ENCODE measurements at places on chromosomes 5 and 9. TPM values are rescaled to one million over a fixed set of nuclear protein-coding genes. Genes with fewer than 3 reads are reported as not detected.
A peak's percentile ranks its signal among the peaks of the same experiment; 100 is the strongest.

SPINK4 gene
- total RNA-seq, result not detected

LCN9 gene
- not detected for total RNA-seq

- no peaks in the 10 kb centered on the region for H3K27me3 ChIP-seq
- no peaks in the 10 kb centered on the region for H3K36me3 ChIP-seq
Measured at GRCh38 chr5:153520952-153521351, 30.5 kb downstream of the GRIA1 start.

GRCh38 chr9:242461-243080, 27.9 kb downstream of the DOCK8 start:
- H3K36me3 ChIP-seq, result peaks cover 40% of the 10 kb centered on the region
- peak overlapping the region; percentile 71 for H3K4me3 ChIP-seq
- peak overlapping the region; percentile 75 for H3K27ac ChIP-seq
- H3K4me1 ChIP-seq, result peaks cover 52% of the 10 kb centered on the region

ZNF454 gene
- total RNA-seq, result not detected

Measured in activated naive CD8-positive, alpha-beta T cell treated with anti-CD3 and anti-CD28 coated beads, Interleukin-2, amount 10 ng/mL, durations not matched to agents 7 days and 5 days (primary cell).